ENCODE measurements at places on chromosomes 4 and X. TPM values are rescaled to one million over a fixed set of nuclear protein-coding genes. Genes with fewer than 3 reads are reported as not detected.
A peak's percentile ranks its signal among the peaks of the same experiment; 100 is the strongest.

Gene TBC1D9
- 31.6 TPM for total RNA-seq

Gene RRH
- 0.25 TPM for total RNA-seq

Gene GAGE13
- not detected for total RNA-seq

Gene ANOS1
- total RNA-seq = 15.3 TPM

GRCh38 chr4:62571494-62571893, 1371.4 kb downstream of the ADGRL3 start:
- H3K4me3 ChIP-seq = no peak overlapping the region
- H3K4me1 ChIP-seq = no peaks in the 10 kb centered on the region
- H3K36me3 ChIP-seq = no peaks in the 10 kb centered on the region
- no peaks in the 10 kb centered on the region for H3K27me3 ChIP-seq
- H3K27ac ChIP-seq = no peak overlapping the region

DNA sequence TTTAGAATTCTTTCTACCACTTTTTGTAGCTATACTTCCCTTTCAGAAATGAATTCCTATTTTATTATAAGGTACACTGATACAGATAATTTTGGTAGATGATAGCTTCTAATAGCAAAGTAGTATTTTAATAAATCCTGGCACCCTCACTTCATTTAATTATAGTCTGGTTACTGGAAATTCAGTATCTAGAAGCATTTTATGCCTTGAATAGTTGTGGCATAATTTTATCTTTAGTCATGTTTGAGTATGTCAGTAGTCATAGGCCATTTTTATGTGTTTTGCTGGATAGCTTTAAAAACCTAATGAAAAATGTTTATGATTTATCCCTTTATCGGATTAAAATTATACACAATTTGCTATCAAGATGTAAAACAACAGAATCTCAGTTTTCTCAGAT, 92.3 kb downstream of the DIAPH2 start:
- H3K27ac ChIP-seq = no peak overlapping the region
- H3K27me3 ChIP-seq = no peaks in the 10 kb centered on the region
- peak; percentile 20 for DNase-seq
- H3K36me3 ChIP-seq = no peaks in the 10 kb centered on the region

- DNase-seq = no peak
- H3K27me3 ChIP-seq = no peaks in the 10 kb centered on the region
- no peaks in the 10 kb centered on the region for H3K36me3 ChIP-seq
- no peak overlapping the region for H3K4me3 ChIP-seq
These were observed 56.9 kb upstream of the STS start for GRCh38 chrX:7090641-7091040.

DNA sequence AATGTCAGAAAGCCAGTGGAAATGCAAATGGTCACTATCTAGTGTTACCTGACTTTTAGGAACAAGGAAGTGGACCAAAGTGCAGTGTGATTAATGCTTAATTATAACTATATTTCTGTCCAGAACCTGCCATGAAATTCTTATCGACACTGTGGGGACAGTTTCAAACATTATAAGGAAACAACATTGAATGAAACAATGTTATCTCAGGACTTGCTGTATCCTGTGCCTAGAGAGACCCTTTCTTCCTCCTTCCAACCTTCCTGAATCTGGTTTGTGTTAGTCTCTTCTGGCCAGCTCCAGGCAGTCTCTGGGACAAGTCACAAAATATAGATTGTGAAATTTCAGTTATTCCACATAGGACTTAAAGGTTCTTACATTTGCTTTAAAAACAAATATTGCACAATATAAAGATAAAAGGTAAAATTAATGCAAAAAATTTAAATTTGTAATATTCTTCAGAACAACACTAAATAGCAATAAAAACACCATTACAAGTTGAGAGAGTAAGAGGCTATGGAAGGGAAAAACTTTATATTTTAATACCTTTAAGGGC, 203.4 kb downstream of the ZNF674 start:
- H3K36me3 ChIP-seq = no peaks in the 10 kb centered on the region
- DNase-seq = no peak
- no peak overlapping the region for H3K27ac ChIP-seq
- H3K4me3 ChIP-seq = no peak overlapping the region

DNA sequence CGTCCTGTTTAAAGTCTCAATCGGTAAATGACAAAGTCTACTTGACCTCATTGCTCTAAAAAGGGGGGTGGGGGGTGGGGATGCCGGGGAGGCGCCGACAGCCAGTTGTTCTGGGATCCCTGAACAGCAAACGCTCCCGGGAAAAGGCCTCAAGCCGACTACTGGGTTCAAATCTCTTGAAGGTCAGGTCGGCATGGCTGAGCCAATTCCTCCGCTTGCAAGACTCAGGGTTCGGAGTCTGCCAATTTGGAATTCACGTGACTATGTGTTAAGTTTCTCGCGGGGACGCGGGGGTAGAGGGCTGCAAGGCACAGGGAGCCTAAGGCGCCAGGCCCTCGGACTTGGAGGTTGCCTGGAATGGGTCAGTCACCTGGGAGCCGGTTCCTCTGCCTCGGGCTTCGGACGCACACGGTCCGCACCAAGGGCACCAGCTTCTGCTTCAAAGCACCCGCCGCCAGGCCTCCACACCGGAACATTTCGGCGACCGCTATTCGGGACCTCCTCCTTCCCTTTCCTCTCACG, 399 bp downstream of the AIFM1 start:
- peak overlapping the region; percentile 80 for H3K4me3 ChIP-seq
- H3K4me1 ChIP-seq = peaks cover 16% of the 10 kb centered on the region
- H3K36me3 ChIP-seq = no peaks in the 10 kb centered on the region
- no peak for DNase-seq

- H3K4me1 ChIP-seq = peaks cover 7% of the 10 kb centered on the region
- H3K4me3 ChIP-seq = no peak overlapping the region
- no peaks in the 10 kb centered on the region for H3K36me3 ChIP-seq
- peaks cover 5% of the 10 kb centered on the region for H3K27me3 ChIP-seq
- DNase-seq = peak; percentile 30
- no peak overlapping the region for H3K27ac ChIP-seq
These were observed 3.6 kb upstream of the WDR19 start for GRCh38 chr4:39178706-39179105.

DNA sequence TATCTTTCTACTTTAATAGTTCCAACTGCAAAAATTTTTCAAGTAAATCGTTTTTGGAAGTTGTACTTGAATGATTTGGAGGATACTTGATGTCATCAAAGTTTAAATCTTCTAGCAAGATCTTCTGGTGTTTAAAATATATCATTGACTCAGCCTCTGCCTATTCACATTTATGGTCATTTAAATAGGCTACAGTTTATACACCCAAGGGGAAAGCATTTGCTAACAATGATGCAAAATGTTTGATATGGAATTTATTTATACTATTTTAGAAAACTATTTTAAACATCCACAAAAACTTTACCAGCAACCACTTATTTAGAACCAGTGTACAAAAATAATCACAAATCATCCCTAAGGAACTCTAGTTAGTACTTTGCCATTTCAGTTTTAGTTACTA, 123.3 kb upstream of the STIM2 start:
- no peaks in the 10 kb centered on the region for H3K4me1 ChIP-seq
- peaks cover 3% of the 10 kb centered on the region for H3K36me3 ChIP-seq
- H3K4me3 ChIP-seq = no peak overlapping the region

All from astrocyte (in vitro differentiated cells and primary cell).